ENCODE measurements at places on chromosomes 1 and 21.

DNA sequence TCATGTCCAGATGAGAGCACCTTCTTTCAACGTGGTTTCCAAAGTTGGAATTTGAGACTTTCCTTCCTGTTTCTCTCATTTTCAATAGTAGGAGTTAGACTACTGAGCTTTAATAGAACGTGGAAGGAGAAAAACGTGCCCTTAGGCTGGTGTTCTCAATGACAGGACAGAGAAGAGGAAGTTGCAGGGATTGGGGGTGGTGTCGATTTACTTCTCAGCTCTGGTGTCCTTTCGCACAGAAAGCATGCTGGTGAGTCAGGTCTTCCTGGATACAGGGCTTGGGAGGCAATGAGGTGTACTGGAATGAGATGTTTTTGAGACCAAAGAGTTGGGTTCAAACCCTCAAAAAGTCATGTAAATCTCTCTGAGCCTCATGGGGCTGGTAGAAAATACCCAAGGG lies 67.1 kb downstream of the HIVEP3 start:
- DNase-seq = no peak

GRCh38 chr1:902802-903201 lies 20.9 kb upstream of the SAMD11 start:
- no peak for DNase-seq

- DNase-seq = no peak
Measured at GRCh38 chr1:245962453-245962852, 544.6 kb downstream of the SMYD3 start.

- no peak for DNase-seq
Measured at GRCh38 chr1:244280859-244281258, 170.8 kb downstream of the ADSS2 start.

- DNase-seq = no peak
Measured at GRCh38 chr21:33878824-33879223, 36.8 kb downstream of the ATP5PO start.

Data from stimulated activated CD4-positive, alpha-beta T cell treated with anti-CD3 and anti-CD28 coated beads, Interleukin-1b, Interleukin-23, amount 100 ng/mL, for 24 hours (primary cell).